ENCODE measurements at places on chromosomes 5 and 9.

GRCh38 chr9:93450945-93451815, at the start of gene FAM120A:
FAM120A (plus strand) TSS chr9:93451685; CDS start chr9:93451916, 231 bp downstream.
- peak; percentile 66 for DNase-seq

DNA sequence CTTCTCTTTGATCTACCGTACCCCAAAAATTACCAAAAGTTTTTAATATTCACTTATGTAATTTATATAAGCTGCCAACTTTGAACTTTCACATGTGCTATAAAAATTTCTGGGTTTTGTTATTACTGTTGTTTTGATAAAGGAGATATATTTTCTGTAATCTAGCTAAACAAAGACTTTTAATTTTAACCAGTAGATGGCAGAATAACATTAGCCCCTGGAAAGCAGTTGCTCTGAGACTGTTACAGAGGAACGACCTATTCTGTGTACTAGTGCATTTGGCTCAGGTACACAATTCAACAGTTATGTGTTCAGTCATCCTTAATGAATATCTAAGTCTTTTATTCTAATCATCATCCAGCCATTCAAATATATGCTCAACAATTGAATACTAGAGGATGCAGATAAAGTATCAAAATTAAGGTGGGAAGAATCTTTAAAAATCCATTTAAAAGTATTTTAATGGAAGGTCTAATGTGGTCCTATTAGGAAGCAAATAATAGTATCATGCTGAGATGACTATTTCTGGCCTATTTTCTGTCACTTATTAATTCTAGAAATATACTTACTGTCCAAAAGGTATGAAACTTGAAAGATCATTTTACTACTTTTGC, 8.6 kb downstream of the KLHL9 start:
- peak; percentile 12 for DNase-seq

DNA sequence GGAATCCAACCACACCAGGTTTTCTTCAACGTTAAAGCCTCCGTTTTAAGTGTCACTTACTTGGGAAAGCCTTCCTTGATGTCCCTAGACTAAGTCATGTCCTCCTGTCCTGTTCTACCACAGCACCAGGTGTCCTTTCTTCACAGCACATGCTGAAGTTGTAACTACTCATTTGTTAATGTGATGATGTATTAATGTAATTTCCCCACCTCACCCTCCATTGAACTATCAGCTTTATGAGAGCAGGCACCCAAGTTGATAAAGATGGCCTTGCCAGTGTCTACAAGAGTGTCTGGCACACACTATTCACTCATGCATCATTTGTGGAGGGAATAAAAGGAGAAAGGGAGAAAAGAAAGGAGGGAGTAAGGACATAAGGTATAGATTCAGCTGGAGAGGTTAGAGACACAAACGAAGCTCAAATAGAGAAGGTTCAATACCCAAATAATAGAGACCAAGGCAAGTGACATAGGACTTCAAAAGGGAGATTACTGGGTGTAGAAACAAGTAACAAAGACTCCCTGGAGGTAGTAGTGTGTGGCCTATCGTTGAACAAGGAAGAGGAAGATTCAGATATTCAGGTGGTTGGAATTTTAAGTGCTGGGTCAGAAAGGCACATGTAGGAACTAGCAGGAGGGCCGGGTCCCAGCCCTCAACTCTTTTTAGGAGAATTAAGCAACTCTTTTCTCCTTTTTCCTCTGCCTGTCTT, 6.6 kb downstream of the ITK start:
- DNase-seq = no peak

GRCh38 chr9:16191691-16192402, 639.0 kb downstream of the CCDC171 start:
- peak; percentile 35 for DNase-seq

DNA sequence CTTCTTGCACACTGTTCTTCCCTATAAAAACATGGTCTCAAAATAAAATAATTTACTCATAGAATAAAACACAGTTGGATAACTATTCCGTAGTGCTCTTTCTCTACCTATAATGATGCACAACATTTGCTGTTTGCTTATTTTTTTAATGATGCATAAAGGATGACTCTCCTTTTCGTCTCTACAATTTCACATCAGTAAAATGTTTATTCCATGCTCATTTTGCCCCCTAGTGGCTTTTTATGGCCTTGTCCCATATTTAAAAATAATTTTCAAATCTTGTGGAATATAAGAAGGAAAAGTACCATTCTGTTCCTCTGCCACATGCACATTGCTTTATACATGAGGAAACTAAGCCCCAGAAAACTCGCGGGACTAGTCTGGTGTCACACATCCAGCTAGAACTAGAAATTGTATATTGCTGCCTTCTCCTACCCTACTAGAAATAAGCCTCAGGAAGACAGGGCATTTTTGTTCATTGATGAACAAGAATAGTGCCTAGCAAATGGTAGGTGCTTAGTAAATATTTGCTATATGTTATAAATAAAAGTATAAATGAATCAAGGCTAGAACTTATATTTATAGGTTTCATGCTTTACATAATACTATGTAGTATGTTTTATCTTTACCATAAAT, 12.7 kb downstream of the KCTD16 start:
- DNase-seq = no peak

DNA sequence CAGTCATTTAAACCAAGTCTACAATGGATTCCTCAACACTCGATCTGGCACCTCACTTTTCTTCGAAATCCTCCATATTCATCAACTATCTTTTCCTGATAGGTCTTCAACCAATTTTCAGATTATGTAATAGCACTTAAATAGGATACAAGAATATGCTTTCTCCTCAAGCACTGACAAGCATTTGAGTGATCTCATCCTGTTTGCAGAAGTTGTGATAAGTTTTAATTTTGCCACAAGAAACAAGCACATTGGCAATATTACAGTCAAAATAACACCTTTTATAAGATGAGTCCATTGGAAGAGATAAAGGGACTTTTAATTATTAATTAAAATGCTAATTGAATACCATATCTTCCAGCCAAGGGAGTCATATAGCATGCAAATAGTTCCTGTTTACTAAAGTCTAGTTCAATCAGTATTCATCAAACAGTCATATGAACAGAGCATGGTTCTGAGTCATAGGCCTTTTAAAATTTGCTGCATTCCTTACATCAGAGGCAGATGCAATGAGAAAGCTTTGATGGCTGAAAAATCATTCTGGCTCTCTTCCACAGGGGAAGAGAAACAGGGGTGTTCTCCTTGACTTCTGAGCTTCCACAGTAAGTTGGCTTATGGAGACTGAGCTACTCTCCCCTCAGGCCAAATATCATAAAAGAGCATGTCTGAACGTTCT, 32.7 kb upstream of the ZCCHC9 start:
- no peak for DNase-seq

DNA sequence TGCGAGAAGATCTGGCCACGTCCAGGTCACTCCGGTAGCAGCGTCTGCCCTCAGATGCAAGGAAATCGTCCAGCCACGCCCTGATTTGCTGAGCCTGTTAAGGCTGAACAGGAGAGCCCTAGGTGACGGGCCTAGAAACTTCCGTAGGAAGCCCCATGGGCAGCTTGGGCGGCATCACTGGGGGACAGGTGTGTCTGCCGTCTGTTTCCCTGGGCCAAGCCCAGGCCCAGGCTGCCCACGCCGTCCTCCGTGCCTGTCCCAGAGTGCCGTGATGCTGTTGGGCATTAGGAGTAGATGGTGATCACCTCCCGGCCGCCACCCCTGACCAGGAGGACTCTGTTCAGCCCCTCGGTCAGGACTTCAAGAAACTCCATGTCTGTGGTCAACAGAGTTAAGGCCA, 43.5 kb downstream of the NKD2 start:
- DNase-seq = no peak

DNA sequence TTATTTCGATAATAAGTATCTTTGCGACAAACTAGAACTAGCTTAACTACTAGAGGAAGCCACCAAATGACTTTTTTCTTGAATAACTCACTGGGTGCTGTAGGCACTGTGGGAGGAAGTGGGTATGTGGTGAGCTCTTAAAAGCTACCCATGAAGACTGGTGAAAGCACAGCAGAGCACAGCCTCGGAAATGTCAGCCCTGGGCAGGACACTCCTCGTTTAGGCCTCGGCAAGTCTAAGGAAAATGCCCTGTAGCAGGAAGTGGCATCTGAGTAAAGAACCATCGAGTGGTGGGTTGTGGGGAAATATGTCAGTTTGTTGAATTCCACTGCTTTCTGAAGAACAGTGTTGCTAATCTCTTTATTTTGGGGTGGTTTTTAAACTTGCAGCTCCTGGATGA, 44.0 kb upstream of the NCS1 start:
- DNase-seq = no peak

GRCh38 chr9:133979921-133980863, 11.9 kb downstream of the VAV2 start:
- DNase-seq = no peak

DNA sequence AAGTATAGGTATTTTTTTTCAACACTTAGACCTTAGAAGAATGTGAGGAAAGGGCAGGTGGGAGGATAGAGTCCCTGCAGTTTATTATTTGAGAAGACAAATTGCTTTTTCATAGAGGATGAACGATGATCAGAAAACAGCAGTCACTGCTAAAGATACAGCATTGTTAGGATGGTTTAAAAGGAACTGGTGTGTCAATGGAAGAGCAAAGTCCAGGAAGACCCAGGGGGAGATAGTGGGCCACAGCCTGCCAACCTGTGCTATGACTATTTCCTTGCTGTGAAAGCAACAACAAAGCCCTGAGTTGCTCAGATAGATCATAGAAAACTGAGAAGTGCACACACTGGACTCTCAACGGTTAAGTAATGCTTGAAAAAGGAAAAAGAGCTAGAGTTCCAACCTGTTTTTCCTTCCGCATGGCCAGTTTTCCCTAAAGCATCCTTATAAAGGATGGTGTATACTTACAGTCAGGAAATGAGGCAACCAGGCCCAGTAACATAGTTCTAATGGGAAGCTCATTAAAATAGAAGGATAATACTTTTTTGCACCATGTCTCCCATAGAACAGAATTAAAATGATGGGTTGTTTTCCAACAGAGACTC, 153.8 kb downstream of the CEMIP2 start:
- no peak for DNase-seq

GRCh38 chr5:135978993-135979392, 24.2 kb upstream of the LECT2 start:
- no peak for DNase-seq

GRCh38 chr5:140042643-140043507, at the start of gene NRG2:
NRG2 (minus strand) TSS chr5:140043299.
- DNase-seq = peak; percentile 65

DNA sequence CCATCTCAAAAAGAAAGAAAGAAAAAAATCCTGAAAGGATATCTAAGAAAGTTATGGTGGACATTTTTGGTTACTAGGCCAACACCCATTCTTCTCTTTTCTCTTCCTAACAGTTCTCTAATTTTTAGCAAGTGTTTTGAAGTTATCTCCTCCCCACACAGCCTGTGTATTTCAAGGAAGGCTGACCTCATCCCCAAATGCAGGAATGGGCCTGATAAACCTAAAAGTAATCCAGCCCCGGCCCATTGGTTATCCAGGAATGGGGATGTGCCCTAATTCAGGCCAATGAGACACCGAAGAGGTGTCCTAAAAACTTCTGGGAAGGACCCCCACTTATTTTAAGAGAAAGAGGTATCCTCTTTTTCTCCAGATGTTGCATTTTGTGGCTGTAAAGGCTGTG, 46.6 kb downstream of the F2R start:
- no peak for DNase-seq

DNA sequence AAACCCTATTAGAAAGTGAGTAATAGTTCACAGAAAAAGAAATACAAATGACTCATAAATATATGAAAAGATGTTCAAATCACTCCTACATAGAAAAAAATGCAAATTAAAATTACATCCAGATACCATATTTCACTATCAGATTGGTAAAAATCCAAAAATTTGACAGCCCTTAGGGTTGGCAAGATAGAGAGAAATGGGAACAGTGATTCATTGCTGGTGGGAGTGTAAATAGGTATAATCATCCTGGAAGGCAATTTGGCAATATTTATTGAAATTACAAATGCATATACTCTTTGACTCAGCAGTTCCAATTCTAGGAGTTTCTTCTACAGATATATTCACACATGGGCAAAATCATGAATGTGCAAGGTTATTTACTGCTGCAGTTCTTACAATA, 273.5 kb downstream of the NR2F1-AS1 start:
- no peak for DNase-seq

- peak; percentile 81 for DNase-seq
These were observed 15.3 kb upstream of the MSANTD3 start for GRCh38 chr9:100411472-100412283.

GRCh38 chr5:139459451-139459934, 3.0 kb downstream of the ECSCR start:
- DNase-seq = no peak

DNA sequence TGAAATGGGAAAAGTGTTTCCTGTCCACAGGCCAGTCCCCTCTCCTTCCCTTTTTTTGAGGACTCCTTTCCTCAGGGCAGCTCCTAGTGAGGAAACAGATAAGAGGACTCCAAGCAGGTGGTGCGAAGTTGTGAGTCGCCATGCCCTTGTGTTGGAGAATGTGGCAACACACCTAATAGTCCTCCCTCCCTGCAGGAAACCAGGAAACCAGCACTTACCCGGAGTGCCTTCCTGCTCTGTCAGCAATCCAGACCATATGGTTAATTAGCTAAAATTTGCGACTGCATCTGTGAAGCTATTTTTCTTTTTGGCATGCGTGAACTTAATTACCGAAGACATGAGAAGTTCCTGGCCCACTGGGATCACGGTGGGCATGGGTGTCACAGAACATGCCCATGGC, 69.9 kb downstream of the TRIM32 start:
- no peak for DNase-seq

DNA sequence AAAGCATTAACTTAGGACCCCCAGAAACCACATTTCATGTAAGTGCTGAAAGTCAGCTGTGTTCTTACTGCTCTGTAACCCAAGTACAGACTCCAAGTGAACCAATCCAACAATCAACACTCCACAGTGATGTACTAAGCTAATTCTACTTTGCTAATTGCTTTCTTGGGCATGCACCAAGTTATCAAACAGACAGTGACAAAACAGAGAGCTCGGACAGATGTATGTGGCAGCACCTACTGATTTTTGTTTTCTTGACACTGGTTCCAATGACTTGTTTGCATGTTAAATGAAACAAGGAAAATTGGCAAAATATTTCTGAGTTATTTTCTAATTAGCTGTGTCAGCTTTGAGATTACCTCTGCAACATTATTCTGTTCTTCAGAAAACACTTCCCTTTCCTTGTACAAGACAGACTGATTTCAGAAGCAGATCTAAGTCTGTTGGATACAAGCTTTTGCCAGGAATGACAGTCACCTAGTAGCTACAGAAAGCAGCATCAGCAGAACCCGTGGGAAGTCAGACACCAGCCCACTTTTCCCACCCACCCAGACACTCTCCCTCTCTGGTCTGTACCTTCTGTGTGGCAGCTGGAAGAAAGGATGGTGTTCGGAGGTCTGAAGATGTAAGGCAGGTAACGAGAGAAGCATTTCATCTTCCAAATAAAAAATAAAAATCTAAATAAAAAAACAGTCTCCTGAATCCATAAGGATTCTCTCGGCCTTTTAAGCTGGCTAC, 176.7 kb upstream of the PPP2R2B start:
- DNase-seq = no peak

Measured in GM12891 (cell line).